Bronchus fibroblast of lung (primary cell): ENCODE measurements at places on chromosomes 11 and 22. TPM values are rescaled to one million over a fixed set of nuclear protein-coding genes. Genes with fewer than 3 reads are reported as not detected.

The CHST1 gene
- 0.67 and 0.74 TPM in 2 replicates for total RNA-seq

The PHOX2A gene
- not detected in 2 replicates for total RNA-seq

The OR51B4 gene
- not detected in 2 replicates for total RNA-seq

The RAG2 gene
- total RNA-seq, result not detected in 2 replicates

The GLB1L2 gene
- 0.50 and 0.89 TPM in 2 replicates for total RNA-seq

The SGSM1 gene
- total RNA-seq, result not detected in 2 replicates

The HBB gene
- not detected in 2 replicates for total RNA-seq

The NXPE2 gene
- total RNA-seq, result under 0.01 TPM in 1 of 2 replicates, not detected in the other

The RIBC2 gene
- 1.0 and 2.9 TPM in 2 replicates for total RNA-seq

The BTG4 gene
- total RNA-seq, result 0.15 and 0.17 TPM in 2 replicates

The SCGB1C1 gene
- total RNA-seq, result not detected in 2 replicates

The DUSP8 gene
- total RNA-seq, result 0.50 and 0.74 TPM in 2 replicates

The TMEM45B gene
- total RNA-seq, result not detected in 2 replicates

The BDNF gene
- total RNA-seq, result 7.1 and 8.4 TPM in 2 replicates

The SCGB2A2 gene
- not detected in 2 replicates for total RNA-seq

The POU2AF3 gene
- 0.17 and 0.45 TPM in 2 replicates for total RNA-seq

The KBTBD3 gene
- total RNA-seq, result 1.8 and 3.7 TPM in 2 replicates

The ME3 gene
- 34.0 and 38.9 TPM in 2 replicates for total RNA-seq

The PITPNB gene
- total RNA-seq, result 15.0 and 16.1 TPM in 2 replicates

The EMSY gene
- total RNA-seq, result 13.3 and 22.3 TPM in 2 replicates

The OR6A2 gene
- total RNA-seq, result not detected in 2 replicates

The P2RY6 gene
- total RNA-seq, result 0.15 TPM in 1 of 2 replicates, not detected in the other

The OR8D4 gene
- not detected in 2 replicates for total RNA-seq

The GAL3ST1 gene
- 0.17 and 0.30 TPM in 2 replicates for total RNA-seq

The ART5 gene
- total RNA-seq, result not detected in 2 replicates

The TMEM191B gene
- total RNA-seq, result not detected in 2 replicates

The OMP gene
- 2.9 TPM in 1 of 2 replicates, not detected in the other for total RNA-seq

The P2RY2 gene
- total RNA-seq, result under 0.01 and 0.17 TPM in 2 replicates

The MUC6 gene
- total RNA-seq, result not detected in 2 replicates

The GAB4 gene
- not detected in 2 replicates for total RNA-seq
